ENCODE measurements at places on chromosomes 12 and 14.

- DNase-seq, result no peak
Observed at GRCh38 chr14:81200054-81200453, 20.7 kb downstream of the GTF2A1 start.

DNA sequence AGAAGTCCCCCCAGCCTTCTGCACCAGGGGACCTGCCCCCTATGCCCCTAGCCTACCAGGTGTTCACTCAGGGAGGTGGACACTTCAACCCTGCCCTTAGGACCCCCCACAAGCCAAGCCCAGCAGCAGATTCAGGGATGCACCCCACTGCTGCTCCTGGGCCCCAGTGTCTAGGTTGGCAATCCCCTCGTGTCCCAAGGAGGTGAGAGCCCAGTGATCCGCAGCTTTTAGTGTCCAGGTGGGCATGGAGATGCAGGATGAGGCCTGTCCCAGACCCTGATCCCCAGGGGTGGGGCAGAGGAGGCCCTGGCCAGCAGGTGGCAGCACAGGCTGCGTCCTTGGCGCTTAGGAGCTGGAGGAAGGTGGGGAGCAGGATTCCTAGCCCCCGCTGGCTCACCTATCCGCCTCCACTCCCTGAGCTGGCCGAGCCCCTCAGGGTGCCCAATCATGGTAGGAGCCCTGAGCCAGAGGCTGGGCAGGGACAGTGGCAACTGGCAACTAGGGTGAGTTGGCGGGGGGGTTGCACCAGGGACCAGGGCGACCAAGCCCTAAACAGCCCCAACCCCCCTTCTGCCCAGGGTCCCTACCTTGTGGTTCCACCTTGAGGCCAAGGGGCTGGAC, 4.1 kb downstream of the CKB start:
- DNase-seq, result no peak

DNA sequence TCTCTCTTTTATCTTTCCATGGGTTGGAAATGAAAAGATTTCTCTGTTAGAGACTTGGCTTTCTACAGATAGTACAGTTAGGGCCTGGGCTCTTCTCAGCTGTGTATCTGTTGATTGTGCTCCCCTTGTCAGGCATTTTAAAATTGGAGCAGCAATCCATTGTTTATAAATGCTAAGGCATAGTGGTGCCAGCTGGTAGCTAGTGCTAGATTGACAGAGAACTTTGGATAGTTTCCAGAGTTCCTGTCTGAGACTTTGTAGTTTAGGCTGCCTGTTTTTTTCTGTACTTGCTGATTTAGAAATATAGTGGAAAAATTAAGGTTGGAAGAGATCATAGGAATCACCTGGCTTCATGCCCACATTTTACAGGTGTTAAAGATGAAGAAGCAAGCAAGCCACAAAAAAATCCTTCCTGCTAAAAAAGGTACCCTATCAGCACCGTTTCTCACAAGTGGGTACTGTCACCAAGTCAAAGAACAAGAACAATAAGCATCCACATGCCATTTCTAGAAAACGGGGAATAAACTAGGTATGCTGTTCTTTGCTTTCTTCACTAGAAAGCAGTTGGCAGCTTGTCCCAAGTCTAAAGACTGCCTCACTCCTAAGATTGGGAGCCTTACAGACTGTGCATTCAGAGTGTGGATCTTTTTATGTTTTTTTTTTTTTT, 6.2 kb downstream of the TTLL5 start:
- no peak for DNase-seq

- peak; percentile 65 for DNase-seq
Observed at GRCh38 chr12:4276524-4277204, 3.1 kb downstream of the CCND2 start.

DNA sequence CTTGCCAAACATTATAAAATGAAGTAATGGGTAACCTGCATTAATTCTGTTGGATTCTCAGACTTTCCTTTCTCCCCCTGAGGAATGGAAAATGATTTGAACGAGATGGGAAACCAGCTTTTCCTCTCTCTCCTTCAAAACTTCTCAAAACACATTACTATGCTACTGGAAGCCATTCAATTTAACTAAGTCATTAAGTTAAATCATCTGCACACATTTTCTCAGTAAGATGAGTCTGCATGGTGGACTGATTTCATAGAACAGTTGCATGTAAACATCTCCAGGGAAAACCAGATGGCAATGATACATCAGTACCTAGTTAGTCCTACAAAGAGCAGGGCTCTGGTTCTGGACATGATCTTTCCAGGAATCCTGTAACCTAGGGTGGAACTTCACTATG, 59.9 kb downstream of the BMP4 start:
- DNase-seq, result peak; percentile 18

DNA sequence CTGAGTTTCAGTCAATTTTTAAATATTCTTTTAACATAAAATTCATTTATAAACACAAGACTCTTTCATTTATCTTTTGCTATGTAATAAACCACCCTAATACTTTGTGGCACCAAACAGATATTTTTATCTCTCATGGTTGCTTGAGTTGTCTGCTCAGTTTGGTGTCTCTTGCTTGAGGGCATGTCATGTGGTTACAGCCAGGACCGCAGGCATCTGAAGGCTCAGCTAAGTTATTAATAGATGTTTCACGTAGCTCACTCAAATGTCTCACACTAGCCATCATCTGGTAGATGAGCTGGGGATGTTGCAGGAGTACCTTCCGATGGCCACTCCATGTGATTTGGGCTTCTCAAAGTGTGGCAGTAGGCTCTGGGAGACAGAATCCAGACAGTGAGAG, 597.8 kb downstream of the ETNK1 start:
- DNase-seq, result no peak

DNA sequence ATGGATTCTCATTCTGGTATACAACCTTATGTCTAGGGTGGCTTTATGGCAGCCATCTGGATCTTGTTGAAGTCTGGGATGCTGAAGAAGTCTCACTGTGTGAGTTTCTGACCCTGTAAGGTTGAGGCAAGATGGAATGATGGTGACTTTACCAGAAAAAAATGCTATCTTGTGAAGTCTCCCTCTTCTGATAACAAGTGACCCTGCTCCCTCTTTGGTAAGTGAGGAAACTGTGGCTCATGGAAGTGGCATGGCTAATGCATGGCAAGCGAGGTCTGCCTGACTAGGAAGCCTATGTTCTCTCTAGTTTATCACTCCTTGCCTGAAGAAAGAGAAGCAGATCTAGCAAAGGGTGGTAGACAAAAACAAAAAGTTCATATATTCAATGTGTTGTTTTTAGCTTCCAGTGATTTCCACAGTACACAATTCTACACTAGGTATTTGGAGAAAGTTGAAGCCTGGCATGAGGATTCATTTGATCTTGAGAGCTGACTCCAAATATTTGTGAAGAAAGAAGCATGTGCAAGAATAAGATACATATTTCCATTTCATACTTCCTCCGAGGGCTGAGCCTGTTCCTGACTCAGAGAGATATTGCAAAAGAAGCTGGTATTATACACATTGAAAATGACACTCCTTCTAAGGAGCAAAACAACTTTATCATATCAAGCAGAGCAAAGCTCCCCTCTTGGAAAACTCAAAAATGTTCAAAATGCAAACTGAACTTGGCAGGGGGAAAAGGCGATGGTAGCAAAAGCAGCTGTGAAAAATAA, 63.6 kb downstream of the HELB start:
- no peak for DNase-seq
